CD8-positive, alpha-beta T cell (primary cell): ENCODE measurements at places on chromosomes 7 and 10.

DNA sequence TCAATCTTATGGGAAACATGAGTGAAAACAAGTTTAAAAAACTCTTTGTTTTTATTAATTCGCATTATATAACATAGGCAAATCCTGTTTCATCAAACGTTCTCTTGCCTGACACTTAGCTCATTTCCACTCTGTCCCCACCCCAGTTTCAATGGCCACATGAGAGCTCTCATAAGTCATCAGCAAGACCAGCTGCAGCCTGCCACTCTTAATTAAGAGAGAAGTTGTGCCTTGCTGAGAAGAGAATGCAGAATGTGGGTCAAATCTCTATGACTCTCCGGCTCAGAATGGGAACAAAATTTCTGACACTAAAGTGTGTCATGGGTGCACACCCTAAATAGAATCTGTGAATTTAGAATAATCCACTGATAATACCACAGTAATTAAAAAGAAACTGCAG is 39.6 kb downstream of the ASAH2 start:
- DNase-seq = no peak

- no peak for DNase-seq
These were observed 121.8 kb downstream of the SGMS1 start for GRCh38 chr10:50501924-50502452.

- DNase-seq = no peak
These were observed 35.4 kb upstream of the PPP2R2D start for GRCh38 chr10:131865223-131865917.

- no peak for DNase-seq
These were observed 38.4 kb upstream of the ABCB4 start for GRCh38 chr7:87513735-87514335.

- DNase-seq = no peak
These were observed 116.8 kb upstream of the SH2B2 start for GRCh38 chr7:102169651-102170392.

DNA sequence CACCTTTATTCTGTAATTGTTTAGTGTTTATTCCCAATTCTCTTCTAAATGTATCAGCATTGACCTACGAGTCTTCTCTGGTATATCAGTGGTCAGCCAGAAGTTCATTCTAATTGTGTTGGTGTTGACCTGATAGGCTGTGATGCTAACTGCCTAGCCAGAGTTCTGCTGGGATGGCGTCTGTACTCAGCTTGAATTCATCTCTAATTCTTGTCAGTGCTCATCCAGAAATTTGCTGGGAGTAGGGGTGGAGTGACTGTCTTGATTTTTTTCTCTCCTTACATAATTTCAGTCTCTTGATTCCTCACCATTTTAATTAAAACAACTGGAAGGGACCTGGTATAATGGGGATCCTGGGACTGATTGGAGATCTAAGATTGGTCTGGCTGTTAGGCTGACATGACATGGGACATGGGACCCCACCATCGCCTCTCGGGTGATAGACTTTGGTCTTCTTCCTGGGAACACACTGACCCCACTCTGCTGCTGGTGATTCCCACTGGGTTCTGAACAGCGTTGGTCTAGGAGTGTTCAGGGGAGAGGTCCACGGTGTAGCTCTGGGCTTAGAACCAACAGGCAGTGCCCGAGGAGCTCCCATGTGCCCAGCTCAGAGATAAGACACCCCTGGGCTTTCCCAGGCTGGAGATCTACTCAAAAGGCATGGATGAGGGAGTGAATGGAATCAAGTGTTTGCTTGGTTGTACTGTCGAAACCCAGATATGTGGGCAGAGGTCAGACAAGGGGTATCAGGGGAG is 3.8 kb downstream of the NEURL1 start:
- no peak for DNase-seq

GRCh38 chr7:149495785-149496641 is 1.6 kb downstream of the ZNF746 start:
- no peak for DNase-seq

GRCh38 chr10:118041316-118041715 is 5.4 kb downstream of the RAB11FIP2 start:
- no peak for DNase-seq

DNA sequence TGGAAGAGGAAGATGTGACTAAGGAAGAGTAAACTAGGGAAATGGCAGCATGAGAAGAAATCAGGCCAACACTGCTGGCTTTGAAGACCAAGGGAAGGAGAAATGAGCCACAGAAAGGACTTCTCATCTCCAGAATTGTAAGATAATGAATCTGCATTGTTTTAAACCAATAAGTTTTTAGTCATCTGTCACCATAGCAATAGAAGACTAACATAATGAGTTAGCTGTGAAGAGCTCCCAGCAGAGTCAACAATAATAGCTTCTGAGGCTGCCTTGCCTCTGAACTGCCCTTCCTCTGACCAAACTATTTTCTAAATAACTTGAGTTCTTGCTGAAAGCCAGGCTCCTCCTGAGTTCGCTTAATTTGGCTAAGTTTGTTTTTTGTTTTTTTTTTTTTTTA is 103.6 kb downstream of the CACNA2D1 start:
- no peak for DNase-seq

GRCh38 chr7:138460176-138460648 is at the start of gene TRIM24:
Gene TRIM24, plus strand, starts transcription at chr7:138460259. Its CDS starts 290 bp downstream, at chr7:138460549.
- DNase-seq = peak; percentile 94

GRCh38 chr7:143248761-143249354 is 14.4 kb upstream of the GSTK1 start:
- no peak for DNase-seq

- no peak for DNase-seq
These were observed 54.7 kb downstream of the STEAP1B start for GRCh38 chr7:22445140-22445743.

- DNase-seq = no peak
These were observed 128.8 kb downstream of the PPP1R17 start for GRCh38 chr7:31815796-31816195.

DNA sequence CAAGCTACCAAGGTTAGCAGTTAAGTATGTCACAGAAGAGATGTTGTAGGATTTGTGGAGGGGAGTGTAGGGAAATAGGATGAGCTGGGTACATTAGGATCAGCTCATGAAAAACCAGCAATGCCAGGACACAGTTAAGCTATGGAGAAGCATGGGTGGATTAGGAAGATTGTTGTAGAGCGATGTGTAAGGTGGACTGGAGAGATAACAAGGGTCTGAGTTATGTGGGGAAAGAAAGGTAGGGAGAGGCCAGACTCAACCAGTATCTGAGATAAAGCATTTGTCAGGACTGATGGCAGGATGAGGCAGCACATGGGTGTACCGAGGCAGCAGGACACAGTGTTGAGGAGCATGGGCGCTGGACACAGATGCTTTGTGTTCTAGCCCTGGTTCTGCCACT is 85.4 kb upstream of the PRR15 start:
- no peak for DNase-seq

DNA sequence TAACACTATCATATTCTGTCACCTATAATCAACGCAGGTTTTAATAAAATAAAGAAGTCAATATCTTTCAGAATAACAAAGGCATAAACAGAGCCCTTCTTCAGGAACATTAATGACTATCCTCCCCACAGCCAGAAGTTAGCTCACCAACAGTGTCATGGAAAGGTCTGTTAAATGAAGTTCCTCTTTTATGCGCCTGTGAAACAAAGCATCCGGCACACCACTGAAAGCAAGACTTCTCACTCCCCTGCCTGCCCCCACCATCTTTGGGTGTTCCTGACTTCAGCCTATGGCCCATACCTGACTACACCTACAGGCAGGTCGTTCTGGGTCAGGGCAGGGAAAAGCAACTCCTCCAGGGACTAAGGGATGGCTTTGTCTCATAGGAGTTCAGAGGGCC is 205.4 kb downstream of the FANK1 start:
- no peak for DNase-seq

DNA sequence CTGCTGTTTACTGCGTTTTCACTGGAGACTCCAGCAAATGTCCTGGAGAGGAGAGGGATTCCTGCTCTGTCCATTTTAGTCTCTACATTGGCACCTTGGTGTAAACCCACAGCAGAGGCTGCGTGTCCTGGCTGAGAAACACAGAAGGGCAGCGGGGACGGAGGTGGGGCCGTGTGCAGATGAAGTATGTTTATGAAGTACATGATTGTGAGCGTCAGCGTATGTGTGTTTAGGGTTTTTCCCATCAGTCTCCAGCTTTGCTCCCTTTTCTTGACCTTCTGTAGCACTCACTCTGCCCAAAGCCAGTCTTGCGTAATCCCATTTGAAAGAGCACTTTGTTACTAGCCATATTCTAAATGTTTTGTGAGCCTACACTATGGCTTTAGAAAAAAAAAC is 750.7 kb upstream of the SORCS1 start:
- no peak for DNase-seq
